ENCODE measurements at places on chromosomes 5 and 9.

- no peak for DNase-seq
Measured at GRCh38 chr5:148437249-148437648, 53.5 kb downstream of the FBXO38 start.

DNA sequence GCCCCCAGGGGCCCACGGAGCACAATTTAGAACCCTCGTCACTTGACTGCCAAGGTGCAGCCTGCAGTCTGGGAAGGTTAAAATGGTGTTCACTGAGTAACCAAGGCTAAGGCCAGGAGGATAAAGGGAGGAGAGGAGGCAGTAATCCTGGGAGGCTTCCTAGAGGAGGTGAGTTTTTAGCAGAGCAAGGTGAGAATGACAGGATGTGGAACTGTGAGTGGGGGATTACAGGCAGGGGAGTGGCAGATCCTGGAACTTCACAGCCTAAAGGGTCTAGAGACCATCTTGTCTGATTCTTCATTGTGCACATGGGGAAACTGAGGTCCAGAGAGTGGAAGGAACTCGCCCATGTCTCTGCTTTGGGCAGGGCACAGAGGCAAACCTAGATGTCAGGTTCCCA, 42.5 kb upstream of the ASS1 start:
- DNase-seq = no peak

DNA sequence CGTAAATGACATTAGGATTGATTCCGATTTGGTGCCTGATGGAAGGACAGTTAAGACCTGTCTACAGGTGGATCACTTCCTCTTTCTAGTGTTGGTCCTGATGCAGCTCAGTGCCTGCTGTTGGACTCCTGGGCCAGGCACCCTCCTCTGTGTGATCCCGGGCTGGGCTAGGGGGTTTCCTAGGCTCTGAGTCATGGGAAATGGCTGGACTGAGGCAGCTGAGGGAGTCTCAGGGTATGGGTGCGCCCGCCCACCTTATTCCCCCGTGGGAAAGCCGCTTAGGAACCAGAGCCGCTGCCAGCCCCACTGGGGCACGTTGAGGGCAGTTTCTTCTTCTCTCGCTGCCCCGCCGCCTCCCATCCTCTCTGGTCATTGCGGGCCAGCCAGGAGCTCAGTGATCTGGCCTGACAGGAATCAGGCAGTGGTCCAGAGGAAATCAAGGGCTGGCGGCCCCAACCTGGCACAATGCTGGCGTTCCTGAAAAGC, 12.9 kb downstream of the TCF7 start:
- DNase-seq = no peak

GRCh38 chr5:153476767-153477166, 13.7 kb upstream of the GRIA1 start:
- DNase-seq = no peak

DNA sequence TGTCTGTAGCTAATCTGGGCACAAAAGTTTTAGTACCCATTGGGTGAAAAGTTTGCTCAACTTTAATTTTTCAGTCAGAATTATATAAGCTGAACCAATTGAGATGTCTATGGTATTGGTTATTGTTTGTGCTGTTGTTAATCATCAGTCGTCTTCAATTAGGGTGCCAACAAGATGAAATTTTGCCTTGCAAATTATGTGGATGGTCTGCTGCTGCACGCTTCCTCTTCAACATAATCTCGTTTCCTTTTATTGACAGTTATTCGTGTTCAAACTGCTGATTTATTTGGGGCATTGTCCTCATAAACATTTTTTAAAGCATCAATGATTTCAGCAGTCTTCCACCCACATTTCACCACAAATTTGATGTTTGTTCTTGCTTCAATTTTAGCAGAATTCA, 194.0 kb downstream of the HTR1A start:
- DNase-seq = no peak

GRCh38 chr5:35835796-35836742, 20.6 kb upstream of the IL7R start:
- DNase-seq = no peak

DNA sequence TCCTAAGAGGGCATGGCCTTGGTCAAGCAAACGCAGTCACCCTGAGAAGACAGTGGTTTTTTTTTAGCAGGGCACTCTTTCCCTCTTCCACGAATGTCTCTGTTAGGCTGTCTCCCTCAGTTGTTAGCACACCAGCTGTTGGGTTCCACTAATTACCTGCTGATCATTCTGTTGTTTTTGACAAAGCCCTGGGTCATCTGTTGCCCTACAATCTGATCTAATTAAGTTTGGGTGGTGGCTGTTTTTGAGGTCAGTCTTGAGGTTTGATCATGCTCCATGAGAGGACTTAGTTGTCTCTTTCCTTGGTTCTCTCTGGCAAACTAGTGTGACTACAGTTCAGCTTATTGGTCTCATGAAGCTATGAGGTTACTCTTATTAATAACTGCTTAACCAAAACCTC, 5.0 kb upstream of the PTPDC1 start:
- DNase-seq = no peak

GRCh38 chr9:80890124-80890523, 799.2 kb downstream of the TLE1 start:
- no peak for DNase-seq

GRCh38 chr5:169632946-169633345, 4.1 kb upstream of the DOCK2 start:
- DNase-seq = no peak

DNA sequence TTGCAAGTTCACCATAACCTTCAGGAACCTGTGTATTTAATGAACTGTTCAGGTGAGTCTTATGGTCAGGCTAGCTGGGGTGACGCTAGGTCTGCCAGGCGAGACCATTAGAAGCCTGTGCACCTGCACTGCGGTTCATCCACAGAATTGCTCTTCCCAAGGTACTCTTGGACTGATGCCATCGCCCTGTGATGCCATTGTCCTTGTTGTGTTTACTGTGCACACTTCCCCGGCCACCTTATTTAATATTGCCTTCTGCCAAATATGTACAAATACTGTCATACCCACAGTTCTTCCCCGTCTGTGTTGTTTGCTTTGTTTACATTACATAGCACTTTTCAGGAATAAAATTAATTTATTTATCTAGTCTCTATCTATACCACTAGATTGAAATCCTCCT, 66.3 kb downstream of the RCL1 start:
- no peak for DNase-seq

DNA sequence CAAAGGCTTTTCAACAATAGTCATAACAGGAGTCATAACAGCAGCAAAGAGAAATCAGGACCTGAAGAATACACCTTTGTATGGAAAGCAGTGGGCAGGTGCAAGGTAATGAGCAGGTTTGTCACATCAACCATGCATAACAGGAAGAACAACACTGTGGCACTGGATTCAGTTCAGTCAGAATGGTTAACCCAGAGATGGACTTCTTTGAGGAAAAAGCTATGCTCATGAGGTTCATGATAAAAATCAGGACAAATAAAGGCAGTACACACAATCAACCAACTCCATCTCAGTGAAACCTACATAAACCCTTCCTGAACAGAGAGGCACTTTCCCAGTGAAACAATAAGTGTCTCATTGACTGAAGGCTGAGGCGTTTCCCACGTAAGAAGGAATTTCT, 27.0 kb downstream of the ABITRAM start:
- DNase-seq = no peak

DNA sequence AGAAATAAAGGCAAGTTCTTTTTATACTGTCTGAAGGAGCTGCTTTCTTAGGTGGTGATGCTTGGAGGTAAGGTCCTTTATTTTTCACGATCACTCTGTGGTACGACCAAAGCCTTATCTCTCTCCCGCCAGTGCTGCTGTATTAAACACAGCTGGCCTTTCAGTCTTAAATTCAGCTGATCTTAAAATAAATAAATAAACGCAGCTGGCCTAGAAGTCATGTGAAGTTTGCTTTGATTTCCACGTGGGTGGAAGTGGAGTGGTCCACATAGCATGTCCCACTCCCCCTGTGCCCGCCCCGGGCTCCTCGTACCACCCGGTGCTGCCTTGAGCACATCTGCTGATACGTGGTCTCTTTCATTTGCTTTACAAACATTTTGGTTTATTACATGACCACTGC, 260.4 kb downstream of the FANCC start:
- no peak for DNase-seq

DNA sequence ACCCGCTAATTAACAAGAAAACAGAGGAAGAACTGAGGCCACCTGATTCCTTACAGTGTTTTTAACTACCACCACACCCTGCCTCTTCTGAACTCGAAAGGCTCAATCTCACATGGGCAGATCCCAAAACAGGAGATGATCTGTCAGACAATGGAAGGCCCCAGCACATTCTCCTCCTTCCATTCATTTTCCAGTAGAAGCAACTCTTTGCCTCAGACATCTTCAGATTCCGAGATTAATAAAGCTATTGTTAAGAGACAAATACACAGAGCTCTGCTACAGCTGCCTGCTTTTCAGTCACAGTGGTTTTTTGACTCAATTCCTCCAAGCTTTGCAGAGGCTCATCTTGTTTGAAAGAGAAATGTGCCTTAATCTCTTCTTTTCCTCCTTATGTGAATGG, 127.2 kb upstream of the ADAMTSL1 start:
- no peak for DNase-seq

DNA sequence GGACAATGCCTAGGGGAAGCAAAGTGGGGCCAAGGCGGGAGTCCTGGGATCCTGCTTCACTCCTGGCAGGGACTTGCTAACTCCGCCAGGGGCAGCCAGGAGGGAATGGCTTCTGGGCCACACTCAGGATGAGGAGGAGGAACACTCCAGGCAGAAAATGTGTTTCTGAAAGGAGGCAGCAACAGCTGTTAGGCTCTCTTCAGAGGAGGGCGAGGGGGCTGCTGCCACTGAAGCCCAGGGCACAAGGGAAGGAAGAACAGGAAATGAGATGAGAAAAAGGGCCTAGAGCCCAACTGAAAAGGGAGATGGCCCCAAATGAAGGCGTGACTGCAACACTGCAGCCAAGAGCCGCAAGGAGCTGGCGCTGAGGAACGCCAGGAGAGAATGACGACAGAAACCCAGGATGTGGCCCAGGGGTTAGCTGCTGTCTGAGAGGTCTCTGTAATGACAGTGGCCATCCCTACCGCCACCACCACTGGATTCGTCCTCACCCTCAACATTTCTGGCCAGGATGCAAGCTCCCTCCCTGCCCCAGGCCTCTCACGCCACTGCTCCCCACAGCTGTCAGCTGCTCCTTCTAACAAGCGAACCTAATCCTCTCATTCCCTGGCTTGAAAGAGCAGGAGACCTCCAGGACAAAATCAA, 15.8 kb downstream of the PSMB7 start:
- no peak for DNase-seq

DNA sequence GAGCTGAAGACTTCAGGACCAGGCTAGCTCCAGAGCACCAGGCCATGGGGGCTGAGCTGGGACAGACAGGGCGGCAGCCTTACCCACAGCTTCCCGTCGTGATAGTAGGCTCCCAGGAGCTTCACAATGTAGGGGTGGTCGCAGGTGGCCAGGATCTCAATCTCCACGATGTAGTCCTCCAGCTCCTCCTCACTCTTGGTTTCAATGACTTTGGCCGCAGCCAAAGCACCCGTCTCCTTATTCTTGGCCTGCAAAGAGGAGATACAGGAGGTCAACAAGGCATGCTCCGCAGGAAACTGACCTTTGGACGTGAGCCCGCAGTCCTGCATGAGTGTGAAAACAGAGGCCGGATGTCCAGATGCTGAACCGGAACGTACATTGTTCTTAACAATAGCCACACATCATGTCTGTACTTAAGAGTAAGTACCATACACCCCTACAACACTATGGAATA, 31.5 kb downstream of the STK10 start:
- DNase-seq = no peak

DNA sequence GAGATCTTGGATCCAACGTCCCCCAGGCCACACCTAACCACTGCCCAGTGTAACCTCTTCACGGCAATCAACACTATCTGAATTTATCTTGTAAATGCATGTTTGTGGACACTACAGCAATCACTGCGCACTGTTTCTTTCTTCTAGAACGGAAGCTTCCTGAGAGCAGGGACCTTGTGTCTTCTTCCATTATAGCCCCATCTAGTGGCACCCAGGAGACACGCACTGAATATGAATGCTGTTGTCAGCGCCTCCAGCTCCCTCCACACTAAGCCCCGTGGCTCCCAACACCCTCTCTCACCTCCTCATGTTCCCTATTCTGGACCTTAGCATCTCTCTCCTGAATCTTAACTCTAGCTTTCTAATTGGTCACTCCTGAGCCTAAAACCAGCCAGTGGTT, 72.7 kb downstream of the SMIM23 start:
- no peak for DNase-seq

GRCh38 chr5:111641533-111642233, 115.3 kb downstream of the NREP start:
- DNase-seq = no peak

- DNase-seq = no peak
Measured at GRCh38 chr5:39367711-39368110, 3.4 kb upstream of the C9 start.

DNA sequence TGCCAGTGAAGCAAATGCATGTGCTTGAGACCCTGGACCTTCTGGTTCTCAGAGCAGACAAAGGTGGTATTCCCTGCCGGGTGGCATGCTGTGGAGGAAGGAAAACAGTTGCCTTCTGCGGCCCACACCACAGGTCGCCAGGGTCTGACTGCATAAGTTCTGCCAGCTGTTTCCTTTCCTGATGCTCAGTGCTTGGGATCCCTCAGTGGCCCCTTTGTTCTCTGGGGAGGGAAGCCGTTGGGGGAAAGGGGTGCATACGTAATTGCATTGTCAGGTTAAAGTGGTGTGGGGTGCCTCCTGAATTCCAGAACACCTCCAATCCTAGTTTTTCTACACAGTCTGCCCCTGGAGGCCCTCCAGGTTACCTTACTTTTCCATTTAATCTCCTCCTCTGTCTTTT, 43.1 kb upstream of the SLC2A8 start:
- DNase-seq = no peak

GRCh38 chr5:76751291-76751690, 35.4 kb downstream of the F2R start:
- DNase-seq = no peak

DNA sequence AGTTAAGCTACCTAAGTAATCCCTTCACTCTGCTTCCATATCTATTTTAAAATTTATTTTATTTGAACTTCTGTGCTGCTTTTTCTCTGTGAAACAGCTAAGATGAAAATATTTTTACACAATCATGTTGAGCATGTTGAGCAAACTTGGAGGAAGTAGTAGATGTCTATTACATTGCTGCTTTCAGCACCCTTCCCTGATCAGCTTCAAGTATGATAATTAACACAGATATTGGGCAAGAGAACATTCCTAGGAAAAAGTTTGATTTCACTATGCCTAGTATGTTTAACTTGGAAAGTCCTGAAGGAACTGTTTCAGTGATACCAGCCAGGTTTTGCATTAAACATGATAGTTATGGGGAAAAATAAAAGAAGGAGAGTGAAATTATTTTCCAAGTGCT, 283.6 kb downstream of the ELAVL2 start:
- no peak for DNase-seq

- no peak for DNase-seq
Measured at GRCh38 chr5:168266016-168266415, 25.4 kb upstream of the WWC1 start.

GRCh38 chr5:129171194-129171944, 76.8 kb downstream of the ISOC1 start:
- no peak for DNase-seq

GRCh38 chr9:127058645-127059021, 63.8 kb downstream of the ANGPTL2 start:
- DNase-seq = no peak

GRCh38 chr5:171597946-171598640, 178.6 kb downstream of the FGF18 start:
- DNase-seq = no peak
